ENCODE measurements at places on chromosomes 11 and 22. TPM values are rescaled to one million over a fixed set of nuclear protein-coding genes. Genes with fewer than 3 reads are reported as not detected.
A peak's percentile ranks its signal among the peaks of the same experiment; 100 is the strongest.

Gene DNAJB7
- total RNA-seq, result not detected

Gene PPP2R5B
- 15.8 TPM for total RNA-seq

Gene OR52H1
- not detected for total RNA-seq

GRCh38 chr11:110125632-110126031 is 32.4 kb downstream of the ZC3H12C start:
- H3K27me3 ChIP-seq, result no peaks in the 10 kb centered on the region
- no peak overlapping the region for H3K27ac ChIP-seq
- H3K4me1 ChIP-seq, result peaks cover 13% of the 10 kb centered on the region
- DNase-seq, result peak; percentile 47
- H3K4me3 ChIP-seq, result no peak overlapping the region

- H3K4me3 ChIP-seq, result no peak overlapping the region
- no peak for DNase-seq
- no peaks in the 10 kb centered on the region for H3K36me3 ChIP-seq
- H3K4me1 ChIP-seq, result peaks cover 6% of the 10 kb centered on the region
- H3K27me3 ChIP-seq, result no peaks in the 10 kb centered on the region
These were observed 20.8 kb downstream of the IL10RA start for GRCh38 chr11:118007040-118007439.

DNA sequence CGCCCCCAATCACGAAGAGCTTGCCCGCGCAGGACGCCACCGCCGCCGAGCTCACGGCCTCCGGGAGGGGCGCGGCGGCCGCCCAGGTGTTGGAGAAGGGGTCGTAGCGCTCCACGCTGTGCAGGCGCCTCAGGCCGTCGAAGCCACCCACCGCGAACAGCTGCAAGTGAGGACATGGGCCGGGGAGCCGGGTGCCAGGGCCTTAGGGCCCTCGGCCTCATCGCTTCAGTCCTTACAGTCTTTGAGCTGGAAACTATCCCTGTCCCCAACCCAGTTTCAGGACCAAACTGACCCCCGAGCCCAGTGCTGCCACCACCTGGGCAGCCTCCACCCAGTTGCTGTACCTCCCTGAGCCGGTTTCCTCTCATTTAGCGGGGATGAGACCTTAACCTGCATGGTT is 7.6 kb downstream of the KLHL35 start:
- H3K27me3 ChIP-seq, result peaks cover 11% of the 10 kb centered on the region
- DNase-seq, result no peak
- no peaks in the 10 kb centered on the region for H3K36me3 ChIP-seq

- no peak overlapping the region for H3K4me3 ChIP-seq
- H3K36me3 ChIP-seq, result no peaks in the 10 kb centered on the region
- no peak for DNase-seq
- H3K4me1 ChIP-seq, result no peaks in the 10 kb centered on the region
These were observed 51.5 kb downstream of the EXT2 start for GRCh38 chr11:44146931-44147330.

GRCh38 chr22:45105281-45105702 is 58.4 kb upstream of the NUP50 start:
- no peak overlapping the region for H3K4me3 ChIP-seq
- DNase-seq, result peak; percentile 65
- peak overlapping the region; percentile 1 for H3K27ac ChIP-seq
- H3K36me3 ChIP-seq, result no peaks in the 10 kb centered on the region

- no peaks in the 10 kb centered on the region for H3K36me3 ChIP-seq
- H3K4me3 ChIP-seq, result no peak overlapping the region
- no peaks in the 10 kb centered on the region for H3K4me1 ChIP-seq
These were observed 37.6 kb upstream of the SLC5A1 start for GRCh38 chr22:32005453-32005852.

All from hepatocyte (in vitro differentiated cells).